Chondrocyte (in vitro differentiated cells): ENCODE measurements at places on chromosomes 3 and 15. TPM values are rescaled to one million over a fixed set of nuclear protein-coding genes. Genes with fewer than 3 reads are reported as not detected.

DNA sequence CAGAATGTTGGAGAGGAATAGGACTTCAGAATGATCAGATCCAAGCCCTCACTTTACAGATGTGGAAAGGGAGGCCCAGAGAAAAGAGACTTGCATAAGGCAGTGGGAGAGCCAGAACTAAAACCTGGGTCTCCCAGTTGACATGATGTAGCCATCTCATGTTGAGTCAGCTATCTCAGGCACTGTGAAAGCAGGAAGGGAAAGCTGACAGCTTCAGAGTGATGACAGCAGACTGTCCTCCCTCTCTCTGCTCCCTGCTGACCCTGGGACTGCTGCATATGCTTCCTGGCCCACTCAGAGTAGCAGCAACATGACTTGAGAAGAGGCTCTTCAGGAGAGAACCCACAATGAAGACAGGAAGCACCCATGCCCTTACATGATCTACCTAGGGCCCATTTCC, 14.7 kb downstream of the FHIT start:
- no peaks in the 10 kb centered on the region for H3K36me3 ChIP-seq
- no peak overlapping the region for H3K27ac ChIP-seq
- no peak for DNase-seq
- no peak overlapping the region for H3K4me3 ChIP-seq
- peaks cover 3% of the 10 kb centered on the region for H3K4me1 ChIP-seq
- no peaks in the 10 kb centered on the region for H3K27me3 ChIP-seq

DNA sequence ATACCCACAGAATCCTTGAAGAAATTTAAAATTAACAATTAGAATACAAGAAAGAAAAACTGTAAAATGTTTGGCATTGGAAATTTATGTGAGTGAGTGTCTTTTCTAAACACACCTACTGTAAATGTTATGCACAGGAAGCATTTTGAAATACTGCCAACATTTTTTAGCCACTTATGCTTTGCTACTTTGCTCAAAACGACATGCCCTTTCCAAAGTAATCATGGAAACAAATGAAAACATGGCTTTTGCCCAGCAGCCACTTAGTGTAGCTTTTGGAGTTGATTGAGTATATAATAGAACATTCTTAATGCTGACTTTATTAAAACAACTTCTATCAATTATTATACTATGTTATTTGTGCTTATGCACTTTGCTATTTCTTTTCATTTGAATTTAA, 823.0 kb downstream of the CADM2 start:
- no peak overlapping the region for H3K27ac ChIP-seq
- H3K27me3 ChIP-seq: peaks cover 1% of the 10 kb centered on the region
- DNase-seq: no peak
- no peak overlapping the region for H3K4me3 ChIP-seq

DNA sequence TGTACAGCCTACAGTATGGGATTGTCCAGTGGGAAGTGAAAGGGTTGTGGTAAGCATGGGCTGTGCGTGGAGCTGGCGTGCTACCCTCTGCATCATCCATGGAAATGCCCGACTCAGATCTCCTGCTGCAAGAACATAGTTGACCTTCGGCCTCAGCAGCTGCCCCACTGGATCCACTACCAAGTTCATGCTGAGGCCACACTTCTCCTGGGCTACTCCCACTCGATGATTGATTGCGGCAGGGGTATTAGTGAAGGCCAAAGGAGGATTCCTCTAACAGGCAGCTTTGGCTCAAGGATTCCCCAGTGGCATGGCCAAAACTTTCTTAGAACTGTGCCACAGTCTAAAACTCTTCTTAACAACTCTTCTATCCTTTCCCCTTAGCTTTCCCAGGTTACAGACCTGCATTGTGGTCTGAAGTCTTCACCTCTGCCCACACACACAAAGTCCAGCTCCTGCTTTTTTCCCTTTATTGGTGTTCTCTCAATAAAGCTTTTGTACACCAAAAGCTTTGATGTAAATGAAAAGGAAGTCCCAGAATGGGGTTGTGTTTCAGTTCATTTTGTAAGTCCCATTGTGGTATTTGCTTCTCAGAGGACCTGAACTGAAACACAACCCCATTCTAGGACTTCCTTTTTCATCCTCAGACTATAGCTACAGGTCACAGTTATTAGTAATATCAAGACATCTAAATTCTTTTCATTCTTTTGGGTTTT, 4.9 kb upstream of the TBC1D5 start:
- H3K36me3 ChIP-seq: no peaks in the 10 kb centered on the region
- peaks cover 6% of the 10 kb centered on the region for H3K4me1 ChIP-seq
- no peak for DNase-seq
- H3K27me3 ChIP-seq: no peaks in the 10 kb centered on the region
- H3K4me3 ChIP-seq: no peak overlapping the region

GRCh38 chr3:42764115-42764514, 8.9 kb downstream of the CCDC13 start:
- H3K4me3 ChIP-seq: no peak overlapping the region
- H3K36me3 ChIP-seq: no peaks in the 10 kb centered on the region
- peaks cover 3% of the 10 kb centered on the region for H3K27me3 ChIP-seq

MLF1 gene
- total RNA-seq: 12.2 to 13.7 TPM (median 12.7 TPM) in 3 replicates

DNA sequence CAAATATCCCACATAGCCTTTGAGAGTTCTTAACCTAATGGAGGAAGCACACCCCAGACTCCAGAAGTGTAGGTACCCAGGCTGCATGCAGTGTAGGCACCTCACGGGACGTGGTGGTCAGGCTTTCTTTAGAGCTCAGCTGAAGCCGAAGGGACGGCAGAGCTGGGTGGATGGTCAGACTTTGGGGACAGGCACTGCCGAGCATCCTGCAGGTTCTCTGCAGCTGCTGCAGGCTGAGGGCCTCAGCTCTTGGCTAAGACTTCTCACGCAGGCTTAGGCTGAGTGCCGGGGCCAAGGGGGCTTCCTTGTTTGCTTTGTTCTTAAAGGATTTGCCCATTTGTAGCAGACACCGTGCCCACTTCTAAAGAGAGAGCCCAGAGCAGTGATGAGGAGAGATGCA, 177.0 kb downstream of the RAB11A start:
- H3K36me3 ChIP-seq: no peaks in the 10 kb centered on the region
- no peaks in the 10 kb centered on the region for H3K4me1 ChIP-seq
- H3K4me3 ChIP-seq: no peak overlapping the region
- H3K27me3 ChIP-seq: peaks cover 50% of the 10 kb centered on the region

DYNLT2B gene
- total RNA-seq: 10.6 to 19.5 TPM (median 12.1 TPM) in 3 replicates

UPK1B gene
- total RNA-seq: not detected in 3 replicates

GRCh38 chr3:42412526-42413155, 2.2 kb upstream of the LYZL4 start:
- H3K4me1 ChIP-seq: no peaks in the 10 kb centered on the region
- H3K36me3 ChIP-seq: no peaks in the 10 kb centered on the region
- DNase-seq: no peak
- H3K4me3 ChIP-seq: no peak overlapping the region

DNA sequence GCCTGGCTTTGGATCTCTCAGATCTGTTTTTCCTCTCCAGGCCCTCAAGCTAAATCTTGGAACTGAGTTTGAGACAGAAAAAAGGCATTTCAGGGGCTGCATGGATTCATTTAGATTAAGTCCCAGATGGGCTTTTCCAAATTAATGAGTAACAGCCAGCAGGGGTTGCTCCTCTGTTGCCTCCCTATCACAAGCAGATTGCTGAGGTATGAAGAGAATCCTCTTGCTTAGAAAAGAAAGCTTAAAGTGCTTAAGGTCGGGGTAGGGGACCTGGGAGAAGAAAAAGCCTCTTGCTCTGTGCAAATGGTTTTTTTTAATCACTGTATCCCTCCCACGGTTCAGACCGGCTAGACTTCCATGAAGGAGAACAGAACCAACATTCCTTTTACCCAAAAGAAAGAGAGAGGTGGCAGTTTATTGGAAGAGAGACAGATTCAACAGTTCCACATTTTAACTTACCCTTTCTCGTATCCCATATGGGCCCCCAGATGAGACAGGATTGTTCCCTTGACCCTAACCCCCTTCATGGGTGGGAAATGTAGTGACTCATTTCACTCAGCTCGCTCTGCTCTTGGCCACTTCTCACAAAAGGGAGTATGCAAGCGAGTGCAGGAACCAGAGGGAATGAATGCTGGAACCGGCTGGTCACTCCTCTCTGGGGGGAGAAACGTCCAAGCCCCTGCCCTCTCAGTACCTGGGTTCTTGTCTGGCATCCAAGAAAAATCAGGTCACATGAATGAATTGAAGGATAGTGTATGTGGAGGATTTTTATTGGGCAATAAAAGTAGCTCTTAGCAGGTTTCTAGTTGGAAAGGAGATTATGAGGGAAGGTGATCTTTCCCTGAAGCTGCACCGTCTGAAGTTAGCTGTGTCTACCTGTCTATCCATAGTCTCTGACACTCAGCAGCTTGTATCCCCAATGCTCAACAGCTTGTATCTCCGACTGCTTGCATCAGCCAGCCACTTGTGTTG, 745.2 kb downstream of the SI start:
- H3K27ac ChIP-seq: peak overlapping the region; percentile 81
- no peaks in the 10 kb centered on the region for H3K36me3 ChIP-seq
- H3K4me1 ChIP-seq: peaks cover 24% of the 10 kb centered on the region
- no peak for DNase-seq
